ENCODE measurements at places on chromosomes 3 and 15. TPM values are rescaled to one million over a fixed set of nuclear protein-coding genes. Genes with fewer than 3 reads are reported as not detected.

GRCh38 chr3:48190911-48191310 is 2.7 kb upstream of the CDC25A start:
- no peaks in the 10 kb centered on the region for H3K27me3 ChIP-seq
- no peak for DNase-seq
- H3K4me1 ChIP-seq: peaks cover 18% of the 10 kb centered on the region
- no peak overlapping the region for H3K27ac ChIP-seq

- H3K27ac ChIP-seq: no peak overlapping the region
- peaks cover 36% of the 10 kb centered on the region for H3K4me1 ChIP-seq
- H3K4me3 ChIP-seq: no peak overlapping the region
- no peak for DNase-seq
Measured at GRCh38 chr3:72340476-72341379, 507.5 kb downstream of the SHQ1 start.

DNA sequence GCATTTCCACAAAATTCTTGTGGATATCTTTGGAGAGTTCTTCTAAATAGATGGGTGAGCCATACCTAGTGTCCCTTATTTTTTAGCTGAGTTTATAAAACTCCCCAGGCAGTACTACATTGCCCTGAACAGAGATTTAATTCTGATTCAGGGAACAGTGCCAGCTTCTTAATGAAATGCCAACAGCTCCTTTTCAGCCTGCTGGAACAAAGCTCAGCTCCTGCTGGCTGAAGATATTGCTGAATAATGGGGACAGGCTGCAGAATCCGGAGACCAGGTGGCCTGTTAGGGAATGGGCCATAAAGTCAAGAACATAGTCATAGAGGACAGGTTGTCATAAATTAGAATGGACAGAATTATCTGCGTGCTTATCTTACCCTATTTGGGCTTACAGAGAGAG is 8.9 kb downstream of the HGD start:
- H3K27me3 ChIP-seq: no peaks in the 10 kb centered on the region
- peaks cover 11% of the 10 kb centered on the region for H3K36me3 ChIP-seq
- no peak for DNase-seq

GRCh38 chr15:23565395-23566070 is at the start of gene MKRN3:
Gene MKRN3 (plus strand): TSS chr15:23565674. CDS start chr15:23565783, 109 bp downstream.
- no peak for DNase-seq
- H3K27ac ChIP-seq: no peak within 1 kb of the TSS
- peaks cover 5% of the 10 kb centered on the region for H3K36me3 ChIP-seq
- H3K4me3 ChIP-seq: no peak within 1 kb of the TSS
- H3K27me3 ChIP-seq: no peaks in the 10 kb centered on the region

DNA sequence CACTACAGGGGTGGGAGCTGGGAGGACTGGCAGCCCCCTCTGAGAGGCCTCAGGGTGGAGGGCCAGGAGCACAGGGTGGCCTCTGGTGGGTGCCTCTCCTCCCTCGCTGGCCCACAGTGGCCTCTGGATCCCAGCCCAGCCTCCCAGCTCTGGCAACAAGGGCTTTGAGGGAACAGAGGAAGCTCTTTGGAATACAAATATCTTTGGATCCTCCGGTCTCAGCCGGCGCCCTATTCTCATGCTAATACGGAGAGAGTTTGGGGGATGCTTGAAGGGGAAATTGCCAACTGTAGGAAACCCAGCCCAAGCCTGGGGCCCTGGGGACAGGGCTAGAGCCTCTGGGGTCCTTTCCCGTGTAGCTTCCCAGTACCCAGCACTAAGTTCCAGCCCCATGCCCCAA is 33.4 kb upstream of the INSYN1 start:
- no peak overlapping the region for H3K27ac ChIP-seq
- no peak for DNase-seq
- no peaks in the 10 kb centered on the region for H3K36me3 ChIP-seq
- peaks cover 2% of the 10 kb centered on the region for H3K4me1 ChIP-seq

- H3K4me3 ChIP-seq: no peak overlapping the region
- H3K27me3 ChIP-seq: no peaks in the 10 kb centered on the region
- H3K4me1 ChIP-seq: peaks cover 18% of the 10 kb centered on the region
- peaks cover 21% of the 10 kb centered on the region for H3K36me3 ChIP-seq
- DNase-seq: peak; percentile 13
- H3K27ac ChIP-seq: peak overlapping the region; percentile 18
Measured at GRCh38 chr15:34951993-34952392, 17.5 kb downstream of the AQR start.

DNA sequence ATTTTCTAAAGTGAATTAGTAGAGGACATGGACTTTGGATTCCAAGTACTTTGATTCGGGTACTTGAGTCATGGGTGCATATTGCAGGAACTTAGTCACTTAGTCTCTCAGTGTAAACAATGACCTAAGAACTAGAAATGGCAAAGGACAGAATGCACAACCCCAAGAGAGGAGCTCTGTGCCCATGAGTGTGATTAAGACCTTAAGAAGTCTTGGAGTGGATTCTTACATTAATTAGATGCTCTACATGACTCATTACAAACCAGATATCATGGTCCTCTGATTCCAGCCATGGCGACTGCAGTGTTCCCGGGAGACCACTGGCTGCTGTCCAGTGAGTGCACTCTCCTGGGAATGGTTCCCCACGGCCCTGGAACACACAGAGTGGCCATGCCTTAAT is 251.5 kb downstream of the GABRG3 start:
- no peak overlapping the region for H3K27ac ChIP-seq
- no peaks in the 10 kb centered on the region for H3K4me1 ChIP-seq
- H3K36me3 ChIP-seq: peaks cover 7% of the 10 kb centered on the region
- no peak overlapping the region for H3K4me3 ChIP-seq
- H3K27me3 ChIP-seq: no peaks in the 10 kb centered on the region
- no peak for DNase-seq

- DNase-seq: no peak
- H3K27me3 ChIP-seq: no peaks in the 10 kb centered on the region
- H3K4me1 ChIP-seq: no peaks in the 10 kb centered on the region
Measured at GRCh38 chr3:114253505-114253904, 16.1 kb upstream of the ZNF80 start.

GRCh38 chr15:74025436-74025835 is 30.9 kb downstream of the PML start:
- H3K4me3 ChIP-seq: peak overlapping the region; percentile 29
- H3K27me3 ChIP-seq: no peaks in the 10 kb centered on the region
- H3K27ac ChIP-seq: peak overlapping the region; percentile 80
- peaks cover 39% of the 10 kb centered on the region for H3K4me1 ChIP-seq
- H3K36me3 ChIP-seq: peaks cover 25% of the 10 kb centered on the region
- peak; percentile 51 for DNase-seq

DNA sequence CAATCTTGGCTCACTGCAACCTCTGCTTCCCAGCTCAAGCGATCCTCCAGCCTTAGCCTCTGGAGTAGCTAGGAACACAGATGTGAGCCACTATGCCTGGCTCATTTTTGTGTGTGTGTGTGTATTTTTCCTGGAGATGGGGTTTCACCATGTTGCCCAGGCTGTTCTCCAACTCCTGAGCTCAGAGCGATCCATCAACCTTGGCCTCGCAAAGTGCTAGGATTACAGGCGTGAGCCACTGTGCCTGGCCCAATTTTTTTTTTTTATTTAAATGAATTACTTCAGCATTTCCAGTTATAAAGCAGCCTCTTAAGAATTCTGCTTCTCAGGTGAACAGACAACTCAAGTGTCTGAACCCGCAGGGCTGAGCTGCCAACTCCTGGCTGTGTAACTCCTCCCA is 20.1 kb upstream of the ST3GAL6 start:
- no peaks in the 10 kb centered on the region for H3K36me3 ChIP-seq
- no peak overlapping the region for H3K4me3 ChIP-seq
- H3K27me3 ChIP-seq: peaks cover 41% of the 10 kb centered on the region
- no peak overlapping the region for H3K27ac ChIP-seq
- DNase-seq: no peak
- H3K4me1 ChIP-seq: peaks cover 7% of the 10 kb centered on the region

- H3K27me3 ChIP-seq: peaks cover 1% of the 10 kb centered on the region
- H3K4me3 ChIP-seq: no peak overlapping the region
- H3K36me3 ChIP-seq: peaks cover 8% of the 10 kb centered on the region
- peaks cover 27% of the 10 kb centered on the region for H3K4me1 ChIP-seq
- H3K27ac ChIP-seq: no peak overlapping the region
Measured at GRCh38 chr3:136988651-136989050, 30.9 kb downstream of the IL20RB start.

DNA sequence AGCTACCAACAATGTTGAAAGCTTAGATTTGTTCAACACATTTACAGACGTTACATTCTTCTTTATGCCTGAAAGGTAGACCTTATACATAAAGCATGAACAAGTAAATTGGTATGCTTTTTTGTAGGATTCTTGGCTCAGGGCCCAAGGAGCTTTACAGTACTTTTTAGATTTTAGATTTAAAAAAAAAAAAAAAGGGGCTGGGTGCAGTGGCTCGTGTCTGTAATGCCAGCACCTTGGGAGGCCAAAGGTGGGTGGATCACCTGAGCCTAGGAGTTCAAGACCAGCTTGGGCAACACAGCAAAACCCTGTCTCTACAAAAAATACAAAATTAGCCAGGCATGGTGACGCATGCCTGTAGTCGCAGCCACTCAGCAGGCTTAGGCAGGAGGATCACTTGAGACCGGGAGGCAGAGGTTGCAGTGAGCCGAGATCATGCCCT is 39.7 kb downstream of the MEF2A start:
- peaks cover 18% of the 10 kb centered on the region for H3K36me3 ChIP-seq
- H3K27me3 ChIP-seq: no peaks in the 10 kb centered on the region
- DNase-seq: no peak

- H3K4me3 ChIP-seq: no peak overlapping the region
- peaks cover 22% of the 10 kb centered on the region for H3K36me3 ChIP-seq
- no peak overlapping the region for H3K27ac ChIP-seq
- H3K27me3 ChIP-seq: 0 out of 2 replicates have a peak, but pooled peaks cover 2% of the 10 kb centered on the region
- no peak for DNase-seq
Measured at GRCh38 chr3:188867691-188868265, 304.0 kb upstream of the TPRG1 start.

DNA sequence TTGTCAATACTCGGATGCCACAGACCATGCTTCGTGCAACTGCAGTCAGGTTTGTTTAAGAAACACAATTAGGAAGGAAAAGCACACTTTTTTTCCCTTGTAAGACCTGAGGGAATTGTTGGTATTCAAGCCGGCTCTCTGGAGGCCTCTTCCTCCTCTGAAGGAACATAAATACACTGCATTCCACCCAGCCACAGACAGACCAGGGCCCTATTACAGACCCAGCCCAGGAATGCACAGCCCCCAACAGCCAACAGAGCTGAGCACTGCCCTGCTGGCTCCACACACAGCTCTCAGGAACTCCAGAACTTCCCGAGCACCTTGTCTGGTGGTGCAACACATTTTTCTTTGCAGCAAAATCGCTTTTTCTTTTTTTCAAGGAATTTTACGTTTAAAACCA is 488.7 kb upstream of the PROK2 start:
- no peaks in the 10 kb centered on the region for H3K36me3 ChIP-seq
- H3K27me3 ChIP-seq: peaks cover 3% of the 10 kb centered on the region
- peaks cover 52% of the 10 kb centered on the region for H3K4me1 ChIP-seq
- DNase-seq: peak; percentile 67
- H3K27ac ChIP-seq: peak overlapping the region; percentile 58

GRCh38 chr3:64627471-64628321 is 60.1 kb downstream of the ADAMTS9 start:
- H3K27ac ChIP-seq: no peak overlapping the region
- no peaks in the 10 kb centered on the region for H3K36me3 ChIP-seq
- H3K4me3 ChIP-seq: no peak overlapping the region

DNA sequence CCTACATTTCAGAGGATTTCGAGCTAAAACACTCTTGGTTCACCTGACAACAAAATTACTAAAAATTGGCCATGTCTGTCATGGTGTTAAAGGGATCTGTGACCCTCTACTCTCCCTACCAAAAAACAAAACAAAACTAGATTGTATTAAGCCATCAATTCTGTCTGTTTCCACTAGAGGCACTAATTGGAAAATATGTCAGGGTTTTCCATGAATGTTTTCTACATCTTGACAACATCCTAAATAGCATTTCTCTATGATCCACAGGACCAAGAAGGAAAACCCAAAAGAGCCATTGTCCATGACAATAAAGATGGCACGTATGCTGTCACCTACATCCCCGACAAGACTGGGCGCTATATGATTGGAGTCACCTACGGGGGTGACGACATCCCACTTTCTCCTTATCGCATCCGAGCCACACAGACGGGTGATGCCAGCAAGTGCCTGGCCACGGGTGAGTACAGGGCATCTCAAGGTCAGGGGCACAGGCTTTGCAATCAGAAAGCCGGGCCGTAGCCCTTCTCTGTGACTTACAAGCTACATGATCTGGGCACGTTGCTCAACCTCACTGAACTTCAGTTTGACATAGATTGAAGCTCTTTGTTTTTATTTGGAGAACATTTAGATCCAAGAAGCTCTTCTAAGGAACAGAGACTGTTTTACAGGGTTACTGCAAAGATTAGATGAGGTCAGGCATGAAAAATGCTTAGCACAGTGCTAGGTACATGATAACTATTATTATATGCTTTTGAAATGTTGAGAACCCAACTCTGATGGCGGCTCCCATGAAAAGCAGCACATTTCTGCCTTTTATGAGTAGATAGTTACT is 74.8 kb downstream of the DNASE1L3 start:
- peaks cover 3% of the 10 kb centered on the region for H3K27me3 ChIP-seq
- peaks cover 49% of the 10 kb centered on the region for H3K36me3 ChIP-seq

DNA sequence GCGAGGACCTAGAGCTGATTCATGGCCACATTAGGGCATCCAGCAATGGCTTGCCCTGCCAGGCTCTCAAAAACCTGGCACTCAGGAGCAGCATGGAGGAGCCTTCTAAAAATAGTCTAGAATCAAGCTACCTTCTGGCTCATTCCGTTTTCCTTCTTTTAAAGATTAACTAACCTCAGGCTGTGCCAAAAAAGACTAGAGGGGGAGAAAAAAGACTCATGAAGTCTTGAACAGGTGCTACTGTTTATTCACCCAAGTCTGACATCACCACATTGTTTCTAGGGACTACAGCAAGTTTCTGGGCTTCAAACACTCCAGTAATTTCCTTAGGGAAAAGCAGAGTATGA is 125.8 kb downstream of the TNIK start:
- DNase-seq: no peak
- H3K4me1 ChIP-seq: no peaks in the 10 kb centered on the region
- no peaks in the 10 kb centered on the region for H3K36me3 ChIP-seq
- H3K27me3 ChIP-seq: peaks cover 3% of the 10 kb centered on the region

The PDZRN3 gene
- 15.0 TPM for total RNA-seq

The CTXN2 gene
- not detected for total RNA-seq

The PARP15 gene
- total RNA-seq: not detected

The TRPC1 gene
- 7.9 TPM for total RNA-seq

The GOLGA6B gene
- not detected for total RNA-seq

The UROC1 gene
- not detected for total RNA-seq

The COL6A6 gene
- not detected for total RNA-seq

The GCSAM gene
- total RNA-seq: not detected

The DOCK3 gene
- 0.21 TPM for total RNA-seq

The PPP1R14D gene
- not detected for total RNA-seq

The PPM1L gene
- total RNA-seq: 1.6 TPM

All from HFFc6 (cell line).